SIG-M5 (cell line): ENCODE measurements at places on chromosomes 1 and 21.

DNA sequence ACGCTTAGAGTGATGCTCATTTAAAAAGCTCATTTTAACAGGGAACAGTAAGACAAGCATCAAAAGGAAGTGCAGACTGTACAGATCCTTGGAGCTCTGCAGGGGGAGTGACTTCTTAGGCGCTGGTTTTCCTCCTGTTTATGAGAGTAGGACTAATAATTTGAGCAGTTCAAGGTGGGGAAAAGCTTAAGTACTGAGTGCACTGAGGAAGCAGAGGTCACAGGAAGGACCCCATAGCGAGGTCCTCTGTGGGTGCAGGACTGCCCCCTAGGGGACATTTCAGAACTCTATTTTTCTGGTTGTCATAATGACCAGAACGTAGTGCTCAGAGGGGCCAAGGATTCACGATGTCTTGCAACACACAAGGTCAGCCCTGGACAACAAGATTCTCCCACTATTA is 112.1 kb downstream of the HLCS start:
- DNase-seq: no peak

- no peak for DNase-seq
Observed at GRCh38 chr1:213444224-213444623, 393.2 kb downstream of the RPS6KC1 start.

DNA sequence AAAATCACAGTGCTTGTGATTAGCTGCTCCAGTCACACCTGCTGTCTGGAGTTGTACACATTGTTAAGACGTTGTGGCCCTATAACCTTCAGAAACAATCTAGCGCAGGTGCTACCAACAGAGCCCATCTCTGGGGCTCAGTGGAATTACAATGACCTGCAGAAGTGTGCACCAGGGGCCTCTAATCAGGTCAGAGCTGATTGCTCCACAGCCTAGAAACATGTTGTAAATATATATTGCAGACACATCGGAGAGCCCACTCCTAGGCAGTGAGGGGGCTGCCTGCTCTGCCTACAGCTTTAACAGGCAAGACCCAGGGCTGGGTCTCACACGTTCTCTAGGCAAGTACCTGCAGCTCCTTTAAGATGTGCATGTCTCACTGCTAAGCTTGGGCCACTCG is 302.0 kb downstream of the SIPA1L2 start:
- no peak for DNase-seq

- no peak for DNase-seq
Observed at GRCh38 chr21:38725196-38726157, 80.3 kb upstream of the ETS2 start.
